ENCODE measurements at places on chromosomes 4 and X.

DNA sequence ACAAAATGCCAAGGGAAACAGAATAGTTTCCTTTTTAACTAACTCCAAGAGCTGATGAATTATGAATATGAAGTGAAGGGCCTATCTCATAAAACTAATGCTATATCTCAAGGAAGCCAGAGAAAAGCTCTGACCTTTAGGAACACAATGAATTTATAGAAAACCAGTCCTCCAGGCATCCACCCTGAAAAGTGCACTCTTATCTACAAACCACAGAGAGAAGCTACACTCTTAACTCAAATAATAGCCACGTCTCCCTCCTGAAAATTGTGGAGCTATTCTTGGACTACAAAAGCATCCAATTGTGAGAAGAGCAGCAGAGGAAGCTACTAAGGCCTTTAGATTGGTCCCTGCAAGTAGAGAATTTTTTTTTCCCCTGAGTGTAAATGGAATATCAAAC is 253.9 kb downstream of the IL15 start:
- no peaks in the 10 kb centered on the region for H3K27me3 ChIP-seq
- H3K4me3 ChIP-seq = no peak overlapping the region
- H3K27ac ChIP-seq = no peak overlapping the region
- DNase-seq = no peak

DNA sequence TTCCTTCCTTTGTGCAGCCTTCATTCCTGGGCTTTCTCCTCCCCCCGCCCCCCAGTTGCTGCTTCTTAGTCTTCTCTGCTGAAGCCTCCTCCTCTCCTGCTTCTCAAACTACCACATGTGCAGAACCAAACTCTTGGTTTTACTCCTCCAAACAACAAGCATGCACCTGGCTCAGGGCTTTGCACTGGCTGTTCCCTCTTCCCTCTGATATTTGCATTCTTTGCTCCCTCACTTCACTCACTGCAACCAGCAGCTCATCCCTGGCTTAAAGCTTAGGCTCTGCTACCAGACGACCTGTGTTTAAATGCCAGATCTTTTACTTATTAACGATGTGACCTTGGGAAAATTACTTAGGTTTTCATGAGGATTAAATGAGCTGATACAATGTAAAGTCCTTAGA is 51.4 kb downstream of the MED28 start:
- H3K27me3 ChIP-seq = peaks cover 5% of the 10 kb centered on the region
- H3K27ac ChIP-seq = no peak overlapping the region
- peaks cover 9% of the 10 kb centered on the region for H3K4me1 ChIP-seq
- H3K4me3 ChIP-seq = no peak overlapping the region
- no peak for DNase-seq

- H3K4me3 ChIP-seq = no peak overlapping the region
- peaks cover 5% of the 10 kb centered on the region for H3K36me3 ChIP-seq
- H3K27ac ChIP-seq = no peak overlapping the region
- H3K27me3 ChIP-seq = peaks cover 45% of the 10 kb centered on the region
- DNase-seq = no peak
- H3K4me1 ChIP-seq = no peaks in the 10 kb centered on the region
Observed at GRCh38 chr4:17203797-17204196, 305.4 kb upstream of the LDB2 start.

GRCh38 chrX:46257451-46257879 is 287.8 kb downstream of the ZNF674 start:
- H3K27ac ChIP-seq = no peak overlapping the region
- no peak overlapping the region for H3K4me3 ChIP-seq
- no peaks in the 10 kb centered on the region for H3K4me1 ChIP-seq
- H3K36me3 ChIP-seq = no peaks in the 10 kb centered on the region
- no peaks in the 10 kb centered on the region for H3K27me3 ChIP-seq

GRCh38 chr4:176137631-176138030 is 57.8 kb downstream of the SPATA4 start:
- H3K27me3 ChIP-seq = no peaks in the 10 kb centered on the region
- H3K4me3 ChIP-seq = no peak overlapping the region
- no peaks in the 10 kb centered on the region for H3K36me3 ChIP-seq
- DNase-seq = no peak

GRCh38 chr4:8120501-8120900 is 38.1 kb downstream of the ABLIM2 start:
- no peaks in the 10 kb centered on the region for H3K27me3 ChIP-seq
- H3K36me3 ChIP-seq = no peaks in the 10 kb centered on the region
- H3K4me3 ChIP-seq = no peak overlapping the region
- peaks cover 9% of the 10 kb centered on the region for H3K4me1 ChIP-seq
- H3K27ac ChIP-seq = no peak overlapping the region

GRCh38 chr4:170497112-170497511 is 407.4 kb upstream of the AADAT start:
- peak overlapping the region; percentile 52 for H3K27ac ChIP-seq
- no peak for DNase-seq
- no peaks in the 10 kb centered on the region for H3K4me1 ChIP-seq
- no peaks in the 10 kb centered on the region for H3K27me3 ChIP-seq
- H3K36me3 ChIP-seq = peaks cover 3% of the 10 kb centered on the region
- peak overlapping the region; percentile 71 for H3K4me3 ChIP-seq

DNA sequence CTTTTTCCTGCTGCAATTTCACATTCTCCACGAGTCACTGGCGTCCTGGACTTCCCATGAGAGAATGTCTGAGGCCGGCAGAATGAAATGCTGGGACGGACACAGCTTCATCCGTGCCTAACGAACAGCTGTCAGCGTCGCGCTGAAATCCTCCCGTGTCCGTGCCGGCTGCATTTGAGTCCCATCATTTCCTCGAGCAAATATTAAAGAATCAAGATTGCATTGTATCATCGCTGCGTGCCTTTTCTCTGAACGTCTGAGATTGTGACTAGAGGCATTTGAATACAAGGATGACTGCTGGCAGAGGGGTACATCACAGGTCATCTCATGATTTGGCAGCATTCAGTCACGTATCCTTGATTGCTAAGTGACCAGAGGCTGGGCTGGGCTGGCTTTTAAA is 279.9 kb downstream of the ASMT start:
- no peak for DNase-seq
- no peaks in the 10 kb centered on the region for H3K36me3 ChIP-seq
- H3K27me3 ChIP-seq = no peaks in the 10 kb centered on the region
- H3K27ac ChIP-seq = no peak overlapping the region
- H3K4me1 ChIP-seq = no peaks in the 10 kb centered on the region

- H3K4me3 ChIP-seq = no peak overlapping the region
- H3K36me3 ChIP-seq = no peaks in the 10 kb centered on the region
- no peaks in the 10 kb centered on the region for H3K4me1 ChIP-seq
- H3K27me3 ChIP-seq = peaks cover 11% of the 10 kb centered on the region
Observed at GRCh38 chrX:113804819-113805218, 779.1 kb upstream of the HTR2C start.

- H3K27ac ChIP-seq = no peak overlapping the region
- H3K36me3 ChIP-seq = no peaks in the 10 kb centered on the region
- peaks cover 8% of the 10 kb centered on the region for H3K27me3 ChIP-seq
- H3K4me3 ChIP-seq = no peak overlapping the region
- H3K4me1 ChIP-seq = no peaks in the 10 kb centered on the region
Observed at GRCh38 chr4:5995901-5996623, 22.2 kb downstream of the C4orf50 start.

DNA sequence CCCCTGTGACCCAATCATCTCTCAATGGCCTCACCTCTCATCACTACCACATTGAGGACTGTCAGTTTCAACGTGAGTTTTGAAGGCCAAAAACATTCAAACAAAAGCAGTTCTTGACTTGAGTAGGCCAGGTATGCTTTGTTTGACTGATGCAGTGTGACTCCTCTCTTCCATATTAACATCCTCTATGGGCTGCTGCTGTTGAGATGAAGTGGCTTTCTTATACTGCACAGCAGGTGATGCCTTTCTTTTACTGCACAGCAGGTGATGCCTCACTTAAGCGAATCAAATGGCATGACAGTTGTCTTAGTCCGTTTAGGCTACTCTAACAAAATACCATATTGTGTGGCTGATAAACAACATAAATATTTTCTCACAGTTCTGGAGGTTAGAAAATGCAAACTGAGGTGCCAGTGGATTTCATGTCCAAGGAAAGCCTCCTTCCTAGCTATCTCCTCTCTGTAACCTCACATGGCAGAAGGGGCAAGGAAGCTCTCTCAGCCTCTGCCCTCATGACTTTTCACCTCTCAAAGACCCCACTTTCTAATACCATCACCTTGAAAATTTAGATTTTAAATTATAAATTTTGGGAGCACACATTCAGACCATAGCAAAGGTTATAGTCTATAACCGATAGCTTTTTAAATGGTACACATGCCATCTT is 2267.9 kb upstream of the AGA start:
- no peak overlapping the region for H3K27ac ChIP-seq
- no peaks in the 10 kb centered on the region for H3K36me3 ChIP-seq
- H3K4me1 ChIP-seq = no peaks in the 10 kb centered on the region
- H3K4me3 ChIP-seq = no peak overlapping the region

- no peak overlapping the region for H3K27ac ChIP-seq
- DNase-seq = no peak
- H3K4me1 ChIP-seq = peaks cover 11% of the 10 kb centered on the region
- H3K36me3 ChIP-seq = peaks cover 15% of the 10 kb centered on the region
Observed at GRCh38 chrX:287670-288069, 6.5 kb downstream of the PLCXD1 start.

DNA sequence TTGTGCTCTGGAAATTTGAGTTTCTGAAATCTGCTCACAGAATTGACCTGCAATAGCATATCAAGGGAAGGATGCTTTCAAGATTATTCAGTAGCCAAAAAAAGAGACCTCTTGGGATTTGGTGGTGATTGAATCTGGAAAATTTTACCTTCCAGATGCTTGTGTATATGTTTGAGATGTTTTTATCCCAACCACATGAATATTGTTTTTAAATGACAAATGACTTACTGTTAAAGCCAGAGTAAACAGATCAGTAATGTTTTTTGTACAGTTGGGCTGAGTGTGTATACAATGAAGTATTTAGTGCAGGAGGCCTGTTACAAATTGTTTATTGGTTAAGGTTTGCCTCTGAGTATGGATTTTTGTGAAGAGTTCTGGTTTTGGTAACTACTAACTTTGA is 126.5 kb downstream of the CBR4 start:
- H3K4me3 ChIP-seq = no peak overlapping the region
- peaks cover 34% of the 10 kb centered on the region for H3K27me3 ChIP-seq
- H3K27ac ChIP-seq = no peak overlapping the region
- peaks cover 24% of the 10 kb centered on the region for H3K4me1 ChIP-seq

- no peak for DNase-seq
- H3K27me3 ChIP-seq = no peaks in the 10 kb centered on the region
- no peaks in the 10 kb centered on the region for H3K4me1 ChIP-seq
- H3K4me3 ChIP-seq = no peak overlapping the region
- no peaks in the 10 kb centered on the region for H3K36me3 ChIP-seq
Observed at GRCh38 chr4:20281453-20281852, 29.7 kb downstream of the SLIT2 start.

DNA sequence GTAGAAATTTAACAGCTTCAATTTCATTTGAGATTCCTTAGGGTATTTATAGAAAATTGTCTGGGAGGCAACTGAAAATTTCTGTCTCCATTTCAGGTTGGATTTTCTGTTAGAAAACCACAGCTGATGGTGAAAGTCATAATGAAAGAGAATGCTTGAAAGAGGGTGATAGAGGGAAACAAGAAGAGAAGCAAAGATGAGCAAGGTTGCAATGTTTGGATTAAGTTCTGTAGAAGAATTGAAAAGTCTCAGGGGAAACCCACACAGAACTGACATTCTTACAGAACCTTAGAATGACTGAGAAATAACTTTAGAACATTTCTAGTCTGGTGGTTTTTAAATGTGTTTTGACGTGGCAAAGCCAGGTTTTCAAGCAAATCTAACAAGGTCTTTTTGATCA is 14.7 kb downstream of the GBA3 start:
- DNase-seq = no peak
- no peak overlapping the region for H3K27ac ChIP-seq
- no peak overlapping the region for H3K4me3 ChIP-seq
- peaks cover 11% of the 10 kb centered on the region for H3K4me1 ChIP-seq
- H3K36me3 ChIP-seq = peaks cover 4% of the 10 kb centered on the region

DNA sequence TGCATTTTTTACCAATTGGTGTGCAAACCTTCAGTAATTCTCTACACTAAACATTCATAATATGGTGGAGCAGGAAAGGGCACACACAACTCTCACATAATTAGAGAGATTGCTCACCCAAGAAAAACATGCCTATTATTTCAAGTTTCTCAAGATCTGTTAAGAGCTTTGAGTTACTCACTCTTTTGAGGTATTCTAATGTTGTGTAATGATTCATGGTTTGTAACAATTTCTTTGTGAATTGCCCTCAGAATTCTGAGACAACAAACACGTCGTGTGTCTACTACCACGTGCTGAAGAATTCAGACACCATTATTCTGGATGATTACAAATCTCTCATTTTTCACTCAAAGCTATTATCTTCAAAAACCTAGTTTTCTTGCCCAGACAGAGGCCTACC is 82.8 kb downstream of the PDGFC start:
- H3K4me3 ChIP-seq = no peak overlapping the region
- no peaks in the 10 kb centered on the region for H3K27me3 ChIP-seq
- no peak overlapping the region for H3K27ac ChIP-seq
- H3K36me3 ChIP-seq = no peaks in the 10 kb centered on the region
- no peaks in the 10 kb centered on the region for H3K4me1 ChIP-seq

GRCh38 chr4:10703766-10704429 is 19.3 kb upstream of the CLNK start:
- H3K36me3 ChIP-seq = no peaks in the 10 kb centered on the region
- peaks cover 12% of the 10 kb centered on the region for H3K4me1 ChIP-seq
- peaks cover 10% of the 10 kb centered on the region for H3K27me3 ChIP-seq

GRCh38 chr4:13461191-13461905 is 22.8 kb downstream of the RAB28 start:
- peaks cover 23% of the 10 kb centered on the region for H3K4me1 ChIP-seq
- no peak overlapping the region for H3K4me3 ChIP-seq
- no peak overlapping the region for H3K27ac ChIP-seq
- no peaks in the 10 kb centered on the region for H3K27me3 ChIP-seq
- H3K36me3 ChIP-seq = peaks cover 24% of the 10 kb centered on the region

GRCh38 chr4:743463-744211 is 38.0 kb downstream of the PCGF3 start:
- peaks cover 11% of the 10 kb centered on the region for H3K4me1 ChIP-seq
- DNase-seq = no peak
- H3K27me3 ChIP-seq = no peaks in the 10 kb centered on the region
- peaks cover 3% of the 10 kb centered on the region for H3K36me3 ChIP-seq
- no peak overlapping the region for H3K27ac ChIP-seq
- no peak overlapping the region for H3K4me3 ChIP-seq

GRCh38 chr4:1192091-1192492 is 19.7 kb upstream of the SPON2 start:
- no peak overlapping the region for H3K4me3 ChIP-seq
- no peaks in the 10 kb centered on the region for H3K36me3 ChIP-seq
- H3K27ac ChIP-seq = no peak overlapping the region
- H3K4me1 ChIP-seq = peaks cover 4% of the 10 kb centered on the region

DNA sequence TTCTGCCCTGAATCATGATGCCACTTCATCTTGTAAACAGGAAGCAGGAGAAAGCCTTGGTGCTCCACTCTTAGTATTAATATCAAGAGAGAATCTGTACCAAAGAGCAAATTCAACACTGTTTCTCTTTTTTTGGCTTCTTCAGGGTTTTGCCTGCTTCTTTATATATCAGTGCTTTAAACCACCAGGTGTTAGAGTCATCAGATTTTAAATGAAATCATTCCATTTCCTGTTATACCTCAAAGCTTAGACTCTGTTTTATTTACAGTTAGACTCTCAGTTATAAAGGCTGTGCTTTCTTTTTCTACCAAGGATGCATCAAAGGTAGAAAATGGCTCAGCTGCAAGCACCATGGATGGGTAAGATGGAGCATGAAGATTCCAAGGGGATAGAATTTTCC is 350.9 kb downstream of the CAMK2D start:
- DNase-seq = no peak
- peaks cover 8% of the 10 kb centered on the region for H3K27me3 ChIP-seq
- H3K27ac ChIP-seq = no peak overlapping the region
- H3K4me3 ChIP-seq = no peak overlapping the region
- H3K4me1 ChIP-seq = peaks cover 7% of the 10 kb centered on the region
- peaks cover 1% of the 10 kb centered on the region for H3K36me3 ChIP-seq

- no peaks in the 10 kb centered on the region for H3K36me3 ChIP-seq
- H3K27me3 ChIP-seq = no peaks in the 10 kb centered on the region
- H3K4me1 ChIP-seq = peaks cover 3% of the 10 kb centered on the region
- H3K4me3 ChIP-seq = no peak overlapping the region
- no peak for DNase-seq
Observed at GRCh38 chr4:10026485-10026884, 5.2 kb upstream of the SLC2A9 start.

Data from activated T-cell treated with anti-CD3 and anti-CD28 coated beads, Interleukin-2, amount 50 U/mL, for 72 hours (primary cell).